ENCODE measurements at places on chromosomes 13 and 19.

- no peak for DNase-seq
Measured at GRCh38 chr13:87998081-87998480, 326.9 kb downstream of the SLITRK5 start.

DNA sequence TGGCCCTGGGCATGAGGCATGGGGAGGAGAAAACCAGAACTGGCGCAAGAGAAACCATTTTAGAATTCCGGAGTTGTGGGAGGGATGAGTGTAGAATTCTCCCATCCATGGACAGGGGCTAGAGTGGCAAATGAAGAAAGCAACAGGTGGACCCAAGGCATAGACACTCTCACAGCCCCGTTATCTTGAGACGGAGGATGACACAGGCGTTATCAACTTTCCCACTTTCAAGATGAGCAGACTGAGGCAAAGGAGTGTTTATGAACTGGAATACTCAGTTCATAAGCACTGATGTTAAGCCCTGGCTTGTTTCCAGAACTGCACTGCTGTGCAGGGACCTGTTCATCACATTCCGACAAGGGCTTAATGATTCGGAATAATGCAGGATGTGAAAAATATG is 1.1 kb upstream of the GTF3A start:
- DNase-seq = no peak

DNA sequence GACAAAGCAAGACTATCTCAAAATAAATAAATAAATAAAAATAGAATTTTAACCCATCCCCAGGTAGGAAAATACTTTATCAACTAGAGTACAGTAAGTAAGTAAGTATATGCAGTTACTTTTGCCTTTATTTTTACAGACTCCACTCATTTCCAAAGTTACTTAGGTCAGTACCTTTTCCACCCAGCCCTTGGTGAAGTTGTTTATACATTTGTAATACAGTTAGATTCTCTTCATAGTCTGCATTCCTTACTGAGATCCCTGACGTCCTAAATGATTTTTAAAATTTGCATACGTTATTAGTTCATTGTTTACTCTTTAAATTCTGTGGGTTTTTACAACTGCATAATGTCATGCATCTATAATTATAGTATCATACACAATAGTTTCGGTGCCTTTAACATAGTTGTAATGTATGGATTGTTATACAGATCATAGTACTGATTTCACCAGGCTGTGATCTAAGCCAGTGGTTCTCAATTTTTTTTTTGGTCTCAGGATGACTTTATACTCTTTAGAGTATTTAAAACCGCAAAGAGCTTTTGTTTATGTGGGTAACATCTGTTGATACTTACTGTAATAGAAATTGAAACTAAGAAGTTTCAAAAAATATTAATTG is 10.4 kb downstream of the SETDB2 start:
- no peak for DNase-seq

DNA sequence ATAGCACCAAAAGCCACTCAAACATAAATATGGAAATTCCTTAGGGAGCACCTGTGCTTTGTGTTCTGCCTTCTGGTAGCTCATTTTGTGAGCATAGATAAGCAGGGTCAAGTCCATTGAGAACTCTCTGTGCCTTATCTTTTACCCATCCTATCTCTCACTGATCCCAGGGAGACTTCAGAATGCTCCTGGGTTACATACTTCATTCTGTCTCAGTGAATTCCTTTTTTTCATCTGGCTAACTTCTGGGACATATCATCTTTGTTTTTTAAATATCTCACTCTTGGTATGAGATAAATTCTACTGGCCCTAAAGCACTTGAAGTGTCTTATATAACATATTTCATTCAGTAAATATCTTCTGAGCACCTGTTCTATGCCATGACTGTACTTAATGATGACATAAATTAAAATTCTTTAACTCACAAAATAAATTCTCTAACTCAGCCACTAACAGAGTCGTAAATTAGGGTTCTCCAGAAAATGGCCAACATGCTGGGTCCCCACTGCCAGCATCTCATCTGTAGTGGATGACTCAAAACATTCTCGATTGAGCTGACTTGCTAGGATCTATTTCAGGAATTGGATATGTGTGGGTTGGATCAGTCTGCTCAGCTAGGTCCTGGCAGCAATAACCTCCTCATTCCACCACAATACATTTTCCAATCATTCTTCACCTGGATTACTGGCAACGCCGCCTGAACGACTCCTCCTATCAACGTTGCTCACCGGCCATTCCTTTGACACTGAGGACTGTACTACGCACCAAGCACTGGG is 170.2 kb downstream of the FOXO1 start:
- no peak for DNase-seq

DNA sequence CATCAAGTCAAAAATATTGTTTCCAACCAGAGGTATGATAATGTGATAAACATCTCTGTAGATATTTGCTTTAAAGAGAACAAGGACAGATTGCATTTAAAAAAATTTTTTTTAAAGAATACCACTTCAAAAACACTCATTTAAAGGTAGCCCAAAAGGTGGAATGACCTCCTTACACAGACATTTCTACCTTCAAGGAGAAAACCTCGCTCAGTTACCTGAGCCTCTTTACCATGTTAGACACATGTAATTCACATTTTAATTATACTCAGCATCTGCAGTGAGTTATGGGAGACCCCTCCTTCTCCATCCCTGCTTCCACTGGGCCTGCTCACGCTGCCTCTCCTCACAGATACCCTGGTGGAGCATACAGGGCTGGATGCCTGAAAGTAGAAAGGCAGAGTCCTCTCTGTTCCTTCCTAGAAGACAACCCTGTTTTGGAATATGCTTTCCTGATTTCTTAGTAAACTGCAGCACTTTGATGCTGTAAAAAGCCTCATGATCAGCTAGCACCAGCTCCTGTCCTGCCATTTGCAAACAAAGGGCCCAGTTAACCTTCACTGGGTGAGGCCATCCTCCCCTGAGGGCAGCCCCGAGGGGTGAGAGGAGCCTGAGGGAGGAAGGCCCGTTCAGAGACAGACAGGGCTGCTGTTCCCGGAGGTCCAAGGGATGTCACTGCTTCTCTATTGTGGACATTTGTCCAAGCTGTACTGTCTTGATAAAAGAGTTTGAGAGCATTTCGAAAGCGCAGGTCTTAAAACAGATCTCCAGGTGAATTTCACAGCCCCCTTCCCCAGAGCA is 117.8 kb downstream of the IRS2 start:
- DNase-seq = no peak

DNA sequence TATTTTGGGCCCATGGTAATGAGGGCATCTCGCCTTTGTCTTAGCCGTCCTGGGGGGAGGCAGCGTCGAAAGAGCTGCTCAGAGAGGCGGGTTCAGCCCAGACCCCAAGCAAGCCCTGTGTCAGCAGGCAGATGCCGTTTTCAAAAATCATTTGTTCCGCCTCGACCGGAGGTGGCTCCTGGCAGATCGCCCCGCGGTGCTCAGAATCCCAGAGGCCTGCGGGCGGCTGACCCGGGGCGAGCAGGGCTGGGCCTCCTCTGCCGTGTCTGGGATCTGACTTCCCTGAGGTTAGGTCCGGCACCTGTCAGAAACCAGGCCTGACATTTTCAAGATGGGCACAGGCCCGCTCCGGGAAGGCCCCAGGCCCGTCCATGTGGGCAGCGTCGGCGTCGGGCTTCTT is 36.1 kb downstream of the CRTC1 start:
- no peak for DNase-seq

GRCh38 chr19:5676772-5677105 is 3.6 kb downstream of the MICOS13 start:
- no peak for DNase-seq

GRCh38 chr13:78398743-78399410 is 204.5 kb downstream of the POU4F1 start:
- no peak for DNase-seq

DNA sequence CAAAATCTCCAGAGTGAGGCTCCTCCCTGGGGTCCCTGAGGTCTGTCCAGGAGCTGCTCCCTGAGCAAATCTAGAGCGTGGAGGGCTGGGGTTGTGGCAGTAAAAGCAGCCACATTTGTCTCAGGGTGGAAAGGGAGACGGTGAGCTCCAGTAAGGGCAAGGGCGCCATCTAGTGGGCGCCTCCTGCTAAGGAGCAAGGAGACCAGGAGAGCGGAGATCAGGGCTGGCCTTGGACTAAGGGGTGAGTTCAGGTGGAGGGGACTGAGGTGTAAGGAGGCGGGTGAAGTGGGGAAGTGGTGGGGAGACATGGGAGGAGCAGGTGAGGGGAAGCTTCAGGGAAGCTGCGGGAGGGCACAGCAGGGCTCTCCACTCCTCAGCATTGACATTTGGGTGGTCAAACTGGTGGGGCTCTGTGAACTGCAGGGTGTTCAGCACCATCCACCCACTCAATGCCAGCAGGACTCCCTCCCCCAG is 5.3 kb upstream of the CEACAM21 start:
- DNase-seq = peak; percentile 19

GRCh38 chr19:10876459-10877240 is 5.3 kb downstream of the CARM1 start:
- no peak for DNase-seq

GRCh38 chr19:32879741-32880140 is 10.2 kb upstream of the SLC7A9 start:
- no peak for DNase-seq

DNA sequence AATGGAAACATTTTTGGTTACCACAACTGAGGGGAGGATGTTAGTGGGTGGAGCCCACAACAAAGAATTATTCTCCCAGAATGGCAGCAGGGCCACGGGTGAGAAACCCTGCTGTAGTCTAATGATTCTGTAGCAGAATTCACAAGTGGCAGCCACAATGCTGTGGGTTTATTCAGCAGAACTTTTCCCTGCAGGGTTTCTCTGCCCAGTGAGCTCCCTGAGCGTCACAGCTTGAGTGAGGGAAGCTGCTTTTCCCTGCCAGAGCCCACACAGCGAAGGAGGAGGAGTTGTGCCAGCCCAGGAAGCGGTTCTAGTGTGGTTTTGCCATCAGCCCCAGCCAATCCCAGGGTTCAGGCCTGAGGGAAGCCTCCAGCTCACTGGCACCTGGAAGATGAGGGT is 4.4 kb downstream of the ATP12A start:
- no peak for DNase-seq

- no peak for DNase-seq
Measured at GRCh38 chr13:111950697-111951096, 116.3 kb upstream of the SOX1 start.

- no peak for DNase-seq
Measured at GRCh38 chr19:17757125-17757524, 5.8 kb downstream of the FCHO1 start.

DNA sequence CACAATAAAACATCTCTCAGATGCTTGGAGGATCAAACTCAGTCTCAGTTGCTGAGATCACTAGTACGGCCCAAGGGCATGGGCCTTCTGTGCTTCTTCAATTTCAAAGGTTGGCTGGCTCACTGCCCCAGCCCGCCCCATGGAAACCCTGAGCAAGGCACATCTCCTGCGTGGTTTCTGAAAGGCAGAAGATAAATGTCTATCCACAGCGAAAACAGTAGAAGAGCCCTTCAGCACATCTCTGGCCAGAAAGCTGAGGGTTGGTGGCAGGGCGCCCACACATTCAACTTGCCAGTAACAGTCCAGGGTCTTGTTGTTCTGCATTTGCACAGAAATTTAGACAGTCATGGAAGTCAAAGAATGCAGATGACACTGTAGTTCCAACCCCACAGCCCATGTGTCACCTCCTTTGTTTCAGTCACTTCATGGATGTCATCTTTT is 24.0 kb upstream of the KATNAL1 start:
- DNase-seq = no peak

GRCh38 chr13:97757807-97758206 is 195.7 kb upstream of the IPO5 start:
- DNase-seq = no peak

DNA sequence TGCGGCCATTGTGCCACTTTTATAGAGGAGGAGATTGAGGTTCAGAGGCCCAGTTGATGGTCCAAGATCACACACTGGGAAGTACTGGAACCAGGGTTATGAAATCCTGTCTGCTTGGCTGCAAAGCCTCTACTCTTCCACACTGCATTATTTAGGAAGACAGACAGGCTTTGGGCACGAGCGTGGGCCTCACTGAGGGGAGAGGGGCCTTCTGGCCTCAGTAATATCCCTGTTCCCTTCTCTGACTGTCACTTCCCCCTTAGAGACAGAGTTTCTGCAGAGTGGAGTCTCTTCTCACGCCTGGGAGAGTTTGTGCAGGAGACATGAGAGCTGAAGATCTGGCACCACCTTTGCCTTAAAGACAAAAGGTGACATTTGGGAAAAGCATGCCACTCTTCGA is 49.0 kb upstream of the PNMA8B start:
- no peak for DNase-seq

- DNase-seq = peak; percentile 2
Measured at GRCh38 chr13:91185294-91185863, 162.1 kb upstream of the MIR17HG start.

GRCh38 chr13:37492075-37492474 is 106.5 kb downstream of the POSTN start:
- DNase-seq = no peak

DNA sequence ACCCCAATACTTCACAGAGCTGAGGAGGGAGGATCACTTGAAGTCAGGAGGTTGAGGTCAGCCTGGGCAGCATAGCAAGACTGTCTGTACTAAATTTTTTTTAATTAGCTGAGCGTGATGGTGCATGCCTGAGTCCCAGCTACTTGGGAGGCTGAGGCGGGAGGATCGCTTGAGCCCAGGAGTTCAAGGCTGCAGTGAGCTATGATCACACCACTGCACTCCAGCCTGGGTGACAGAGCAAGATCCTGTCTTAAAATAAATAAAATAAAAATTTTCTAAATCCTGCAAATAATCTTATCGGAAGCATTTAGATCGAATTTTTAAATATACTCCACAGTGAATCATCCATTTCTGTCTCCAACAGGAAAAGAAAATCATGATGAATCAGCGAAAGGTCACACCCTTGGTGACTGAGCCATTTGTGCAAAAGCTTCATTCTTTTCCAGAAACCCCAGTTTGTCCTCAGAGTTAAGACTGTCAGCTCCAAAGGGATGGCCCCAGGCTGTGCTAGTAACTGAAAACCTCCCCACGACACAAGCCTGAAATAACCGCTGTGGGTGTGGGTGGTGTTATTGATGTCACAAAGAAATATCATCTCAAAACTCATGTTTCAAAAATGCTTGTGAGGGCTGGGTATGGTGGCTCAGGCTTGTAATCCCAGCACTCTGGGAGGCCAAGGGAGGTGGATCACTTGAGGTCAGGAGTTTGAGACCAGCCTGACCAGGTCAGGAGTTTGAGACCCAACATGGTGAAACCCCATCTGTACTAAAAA is 167.6 kb downstream of the PTPRS start:
- no peak for DNase-seq

DNA sequence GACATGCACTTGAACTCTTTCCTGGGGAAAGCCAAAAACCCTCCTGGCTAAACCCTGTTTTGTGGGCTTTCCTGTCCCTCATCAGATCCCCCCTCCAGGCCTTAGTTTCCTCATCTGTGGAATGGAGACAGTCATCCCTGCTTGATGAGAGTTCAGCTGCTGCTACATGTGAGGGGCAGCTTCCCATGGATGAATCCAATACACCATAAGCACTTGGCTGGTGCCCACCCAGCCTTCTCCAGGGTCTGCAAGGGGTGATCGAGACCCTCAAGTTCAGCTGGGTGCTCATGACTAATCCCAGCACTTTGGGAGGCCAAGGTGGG is 21.6 kb downstream of the IL12RB1 start:
- DNase-seq = no peak

- no peak for DNase-seq
Measured at GRCh38 chr13:80841414-80841813, 500.5 kb upstream of the SPRY2 start.

GRCh38 chr13:51305271-51305967 is 34.1 kb upstream of the SERPINE3 start:
- no peak for DNase-seq

Measured in NCI-H2081 treated with DMSO at 0.1 percent for 48 hours (cell line).